ENCODE measurements at places on chromosomes 2 and 18.

- H3K4me3 ChIP-seq = no peak overlapping the region
- peaks cover 1% of the 10 kb centered on the region for H3K36me3 ChIP-seq
- no peak for DNase-seq
- H3K4me1 ChIP-seq = peaks cover 10% of the 10 kb centered on the region
- H3K27me3 ChIP-seq = peaks cover 40% of the 10 kb centered on the region
- no peak overlapping the region for H3K27ac ChIP-seq
These were observed 2.6 kb upstream of the FAM171B start for GRCh38 chr2:186691231-186691630.

GRCh38 chr2:158518084-158518483 is 61.3 kb downstream of the PKP4 start:
- no peaks in the 10 kb centered on the region for H3K4me1 ChIP-seq
- DNase-seq = no peak
- no peaks in the 10 kb centered on the region for H3K27me3 ChIP-seq
- H3K36me3 ChIP-seq = peaks cover 2% of the 10 kb centered on the region

GRCh38 chr2:217960351-217960750 is 42.4 kb downstream of the TNS1 start:
- H3K27ac ChIP-seq = no peak overlapping the region
- peaks cover 66% of the 10 kb centered on the region for H3K27me3 ChIP-seq
- no peaks in the 10 kb centered on the region for H3K4me1 ChIP-seq
- no peak for DNase-seq

DNA sequence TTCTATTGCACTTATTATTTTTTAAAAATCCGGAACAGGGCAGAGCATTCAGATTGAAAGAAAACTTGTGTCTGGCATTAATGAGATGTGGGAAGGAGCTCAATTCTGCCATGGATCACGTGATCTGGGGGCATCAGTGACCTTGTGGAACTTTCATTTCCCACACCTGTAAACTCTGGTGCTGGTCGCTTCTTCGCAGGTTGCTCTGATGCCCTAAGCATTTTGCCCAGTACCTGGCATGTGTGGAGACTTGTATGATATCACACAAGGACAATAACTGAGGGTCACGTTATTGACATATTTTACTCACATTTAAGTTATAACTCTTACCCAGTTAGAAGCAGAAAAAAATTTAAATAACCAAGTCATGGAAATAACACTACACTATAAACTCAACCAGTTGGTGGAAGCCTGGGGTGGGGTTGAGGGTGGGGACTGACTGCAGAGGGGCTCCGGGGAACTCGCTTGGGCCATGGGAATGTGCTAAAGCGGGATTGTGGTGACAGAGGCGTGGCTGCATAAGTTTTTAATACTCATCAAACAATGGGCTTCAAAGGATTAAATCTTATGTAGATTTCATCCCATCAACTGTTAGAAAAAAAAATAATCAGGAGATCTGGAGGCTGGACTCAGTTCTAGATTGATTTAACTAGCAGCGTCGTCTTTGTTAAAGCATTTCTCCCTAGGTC is 36.5 kb downstream of the ST3GAL5 start:
- H3K4me1 ChIP-seq = peaks cover 65% of the 10 kb centered on the region
- DNase-seq = no peak
- peak overlapping the region; percentile 82 for H3K4me3 ChIP-seq
- H3K27ac ChIP-seq = peak overlapping the region; percentile 98
- peaks cover 30% of the 10 kb centered on the region for H3K36me3 ChIP-seq
- no peaks in the 10 kb centered on the region for H3K27me3 ChIP-seq

DNA sequence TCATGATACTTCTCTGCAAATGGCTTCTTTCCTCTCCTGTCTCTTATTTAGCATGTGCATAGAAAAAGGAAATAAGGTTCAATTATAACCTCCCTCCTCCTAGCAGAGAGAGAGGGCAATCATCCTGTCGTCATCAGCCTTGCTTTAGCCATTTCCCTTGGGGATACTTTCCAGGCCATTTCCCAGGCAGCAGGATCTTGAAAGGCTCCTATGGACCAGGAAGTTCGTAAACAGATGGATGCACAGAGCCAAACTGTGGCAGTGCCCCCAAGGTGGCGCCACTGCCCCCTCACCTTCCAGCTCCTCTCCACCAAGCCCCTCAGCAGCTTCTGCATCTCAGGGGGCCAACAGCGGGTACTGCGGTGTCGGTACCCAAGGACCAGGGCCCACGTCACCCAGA is 157.4 kb downstream of the DTNA start:
- no peak overlapping the region for H3K4me3 ChIP-seq
- DNase-seq = no peak
- H3K27ac ChIP-seq = no peak overlapping the region
- H3K36me3 ChIP-seq = no peaks in the 10 kb centered on the region

- H3K27ac ChIP-seq = no peak overlapping the region
- no peaks in the 10 kb centered on the region for H3K36me3 ChIP-seq
- no peak for DNase-seq
- H3K4me3 ChIP-seq = no peak overlapping the region
- no peaks in the 10 kb centered on the region for H3K4me1 ChIP-seq
These were observed 71.6 kb upstream of the CYP1B1 start for GRCh38 chr2:38147333-38148121.

DNA sequence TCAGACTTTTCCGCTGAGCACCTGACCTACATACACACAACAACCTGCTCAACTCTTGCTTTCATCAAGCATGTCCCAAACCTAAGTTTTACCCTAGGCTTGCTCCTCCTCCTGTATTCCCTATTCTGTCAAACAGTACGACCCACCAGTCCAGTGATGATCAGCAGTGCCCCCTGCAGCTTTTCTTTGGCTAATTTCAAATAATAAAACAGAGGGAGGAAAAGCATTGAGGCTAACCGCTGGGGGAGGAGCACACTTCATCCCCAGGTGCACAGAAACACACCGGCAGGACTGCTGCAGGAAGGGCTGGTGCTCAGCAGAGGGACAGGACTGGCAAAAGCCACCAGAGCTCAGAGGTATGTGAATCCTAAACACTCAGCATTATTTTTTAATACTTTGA is 21.2 kb downstream of the E2F6 start:
- peaks cover 10% of the 10 kb centered on the region for H3K36me3 ChIP-seq
- H3K4me3 ChIP-seq = no peak overlapping the region
- no peaks in the 10 kb centered on the region for H3K27me3 ChIP-seq
- no peaks in the 10 kb centered on the region for H3K4me1 ChIP-seq

DNA sequence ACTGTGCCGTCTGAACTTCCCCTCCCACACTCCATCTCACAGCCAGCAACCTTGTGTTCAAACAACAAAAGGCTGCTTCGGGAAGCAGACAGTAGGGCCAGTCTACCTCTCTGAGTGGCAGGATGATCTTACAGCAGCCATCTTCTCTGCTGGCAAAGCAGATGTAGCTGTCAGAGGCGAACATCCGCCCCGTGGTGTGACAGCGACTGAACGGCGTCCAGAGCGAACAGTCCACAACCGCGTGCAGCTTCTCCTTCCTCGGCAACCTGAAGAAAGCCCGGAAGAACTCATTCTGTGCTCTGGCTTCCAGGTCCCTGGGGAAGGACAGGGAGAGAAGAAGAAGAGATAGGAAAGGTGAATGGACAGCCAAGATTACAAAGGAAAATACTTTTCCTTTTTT is 38.0 kb downstream of the RPL31 start:
- H3K4me1 ChIP-seq = no peaks in the 10 kb centered on the region
- no peak for DNase-seq
- peaks cover 27% of the 10 kb centered on the region for H3K27me3 ChIP-seq
- no peaks in the 10 kb centered on the region for H3K36me3 ChIP-seq

GRCh38 chr2:159922563-159922962 is 124.6 kb upstream of the CD302 start:
- no peak overlapping the region for H3K27ac ChIP-seq
- no peaks in the 10 kb centered on the region for H3K36me3 ChIP-seq
- peaks cover 11% of the 10 kb centered on the region for H3K4me1 ChIP-seq
- H3K4me3 ChIP-seq = no peak overlapping the region
- DNase-seq = no peak
- H3K27me3 ChIP-seq = peaks cover 56% of the 10 kb centered on the region

All from central memory CD8-positive, alpha-beta T cell (primary cell).